ENCODE measurements at places on chromosomes 5 and 9.

DNA sequence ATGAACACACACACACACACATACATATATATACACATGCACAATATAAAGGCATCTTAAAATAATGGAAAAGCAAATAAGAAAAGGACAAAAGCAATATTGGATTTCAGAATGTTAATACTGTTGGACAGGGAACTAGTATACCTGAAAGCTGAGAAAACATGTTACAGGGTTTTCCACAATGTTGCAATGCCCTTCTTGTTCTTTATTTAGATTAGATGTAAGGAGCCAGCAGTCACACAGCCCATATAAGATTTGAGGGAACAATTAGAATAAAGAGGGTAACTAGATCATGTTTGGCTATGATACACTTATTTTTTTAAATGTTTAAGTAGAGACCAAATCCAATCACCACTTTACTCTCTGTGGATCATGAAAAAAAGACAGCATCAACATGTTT is 61.7 kb downstream of the SH3TC2 start:
- no peak for DNase-seq

DNA sequence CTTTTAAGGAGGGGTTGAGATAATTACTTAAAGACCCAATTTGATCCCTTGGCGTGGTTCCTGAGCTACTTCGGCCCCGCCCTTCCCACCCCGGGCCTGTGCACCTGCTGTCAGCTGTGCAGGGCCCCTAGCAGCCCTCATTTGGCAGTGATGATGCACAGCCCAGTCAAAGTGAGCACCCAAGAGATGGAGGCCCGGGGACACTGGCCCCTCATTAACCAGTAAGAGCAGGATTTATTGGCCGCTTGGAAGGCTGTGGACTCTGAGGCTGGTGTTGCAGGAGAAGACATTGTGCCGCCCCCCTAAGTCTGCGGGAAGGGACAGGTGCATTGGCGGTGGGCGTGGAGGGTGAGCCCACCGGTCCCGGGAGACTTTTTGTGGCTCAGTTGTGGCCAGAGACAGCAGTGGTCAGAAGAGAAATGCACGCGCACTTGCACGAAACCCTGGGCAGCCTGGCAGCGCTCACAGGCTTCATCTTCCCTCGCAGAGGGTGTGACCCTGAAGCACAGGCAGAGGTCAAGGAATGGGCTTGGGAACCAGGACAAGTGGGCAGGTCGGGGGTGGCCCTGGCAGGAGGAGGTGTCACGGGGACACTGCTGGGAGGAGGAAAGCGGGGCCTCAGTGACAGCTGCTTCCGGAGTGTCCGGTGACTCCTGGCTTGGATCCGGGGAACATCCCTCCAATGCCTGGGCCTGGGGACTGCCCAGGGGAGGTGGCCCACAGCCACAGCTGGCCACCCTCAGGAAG is 74.0 kb upstream of the RXRA start:
- DNase-seq: no peak

GRCh38 chr9:85741095-85741874 is 469 bp downstream of the AGTPBP1 start:
- peak; percentile 60 for DNase-seq

- no peak for DNase-seq
These were observed 461.3 kb upstream of the CLINT1 start for GRCh38 chr5:158320178-158320674.

GRCh38 chr9:136119061-136119882 is 597 bp upstream of the TMEM250 start:
- DNase-seq: no peak

- no peak for DNase-seq
These were observed 22.5 kb upstream of the SNX18 start for GRCh38 chr5:54495027-54495426.

DNA sequence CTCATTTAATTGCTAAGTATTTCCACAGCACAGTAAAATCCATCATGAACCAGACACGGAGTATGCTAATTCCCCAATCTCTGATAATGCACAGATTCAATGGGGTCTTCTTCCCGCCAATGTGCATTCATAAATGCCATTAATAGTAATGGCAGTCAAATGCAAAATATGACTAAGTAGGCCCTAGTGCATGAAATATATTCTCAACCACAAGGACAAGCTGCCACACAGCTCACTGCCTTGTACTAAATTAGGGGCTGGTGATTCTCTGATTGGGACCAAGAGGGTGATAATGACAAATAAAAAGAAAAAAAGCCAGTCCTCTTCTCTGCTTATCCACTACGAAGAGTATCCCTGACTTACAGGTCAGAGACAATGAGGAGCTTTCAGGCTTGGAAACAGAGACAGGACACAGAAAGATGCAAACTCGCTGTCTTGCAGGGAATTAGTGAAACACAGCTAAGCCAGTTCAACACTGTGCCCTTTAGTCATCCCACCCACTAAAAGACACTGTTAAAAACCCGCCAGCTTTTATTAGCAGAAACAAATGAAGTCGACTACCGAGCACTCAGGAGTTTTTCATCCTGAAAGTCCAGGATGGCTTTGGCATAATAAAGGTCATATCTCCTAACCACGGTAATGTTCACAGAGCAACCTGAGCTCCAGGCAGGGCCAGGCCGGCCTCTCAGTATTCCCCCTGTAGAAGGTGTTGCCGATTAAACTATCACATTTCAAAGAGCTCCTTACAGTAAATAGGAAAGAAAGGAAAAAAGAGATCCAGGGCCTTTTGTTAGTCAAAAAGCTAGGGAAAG is 148.1 kb downstream of the EBF1 start:
- DNase-seq: no peak

DNA sequence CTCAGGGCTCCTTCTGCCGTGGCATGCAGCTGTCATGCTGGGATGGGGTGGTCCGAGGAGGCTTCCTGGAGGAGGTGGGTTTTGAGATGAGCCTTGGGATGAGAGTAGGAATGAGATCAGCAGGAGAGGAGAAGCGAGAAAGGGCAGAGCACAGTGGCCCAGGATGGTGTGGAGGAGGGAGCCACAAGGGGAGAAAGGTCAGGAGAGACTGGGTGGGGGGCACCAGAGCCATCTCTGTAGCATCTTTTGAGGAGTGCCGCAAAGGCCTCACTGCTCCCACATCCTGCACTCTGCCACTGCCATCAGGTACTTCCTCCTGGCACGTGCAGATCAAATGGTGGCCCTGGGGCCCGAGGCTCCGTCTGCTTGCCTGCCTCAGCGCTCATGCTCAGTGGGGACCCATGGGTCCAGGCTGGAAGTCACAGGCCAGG is 150.2 kb downstream of the MACROH2A1 start:
- no peak for DNase-seq

- DNase-seq: no peak
These were observed 160.6 kb downstream of the PALM2AKAP2 start for GRCh38 chr9:109940561-109940960.

DNA sequence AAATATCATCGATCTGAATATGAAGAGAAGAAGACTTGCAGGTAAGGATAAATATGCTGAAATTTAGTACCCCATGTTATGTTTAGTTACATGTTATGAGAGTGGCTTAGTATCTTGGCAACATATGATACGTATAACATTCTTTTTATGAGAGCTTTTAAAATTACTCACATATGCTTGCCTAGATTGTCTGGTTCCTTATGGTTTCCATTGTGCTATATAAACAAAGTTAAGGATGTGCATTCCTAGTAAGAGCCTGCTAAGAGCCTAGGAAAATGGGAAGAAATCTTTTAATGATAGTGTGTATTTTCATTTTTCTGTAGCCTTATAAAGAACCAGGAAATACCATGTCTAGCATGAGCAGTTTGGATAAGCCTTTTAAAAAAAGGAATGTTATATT is 112.0 kb upstream of the KCNN2 start:
- no peak for DNase-seq

DNA sequence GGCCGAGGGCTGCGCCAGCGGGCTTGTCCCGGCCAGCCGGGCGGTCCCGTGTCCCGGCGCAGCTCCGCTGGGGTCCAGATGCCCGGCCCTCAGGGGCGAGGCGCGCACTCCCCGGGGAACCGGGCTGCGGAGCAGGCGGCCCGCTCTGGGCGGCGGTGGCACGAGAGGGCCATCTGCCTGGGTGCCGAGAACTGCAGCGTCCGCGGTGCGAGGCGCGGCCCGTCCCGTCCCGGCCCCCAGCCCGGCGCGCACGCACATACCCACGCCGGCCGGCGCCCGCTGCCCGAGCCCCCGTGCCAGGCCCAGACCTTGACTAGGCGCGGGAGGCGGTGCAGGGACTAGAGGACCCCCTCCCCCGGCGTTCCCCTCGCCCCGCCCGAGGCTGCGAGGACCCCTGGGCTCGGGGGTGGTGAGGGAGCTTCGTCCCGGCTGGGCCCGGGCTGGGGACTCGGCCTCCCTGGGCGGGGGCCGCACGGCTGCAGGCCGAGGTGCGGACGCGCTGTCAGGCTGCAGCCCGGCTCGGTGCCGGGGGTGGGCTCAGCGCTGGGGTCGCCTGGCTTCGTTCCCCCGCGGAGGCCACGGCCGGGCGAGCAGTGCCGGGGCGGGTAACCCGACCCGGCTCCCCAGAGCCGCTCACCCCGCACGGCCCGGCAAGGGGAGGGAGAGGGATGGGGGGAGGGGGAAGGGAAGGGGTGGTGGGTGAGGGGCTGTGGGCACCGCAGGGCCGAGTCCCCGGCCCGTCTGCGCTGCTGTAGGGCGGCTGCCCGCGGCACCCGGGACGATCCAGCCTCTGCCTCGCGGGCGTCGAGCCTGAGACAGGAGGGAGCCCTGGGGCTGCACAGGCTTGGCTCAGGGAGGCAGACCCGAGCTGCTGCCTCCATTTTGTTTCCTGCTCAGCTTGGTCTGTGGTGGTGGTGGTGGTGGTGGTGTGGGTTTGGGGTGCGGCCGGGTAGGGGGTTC is 1.2 kb upstream of the NSD1 start:
- DNase-seq: no peak

- DNase-seq: no peak
These were observed 23.2 kb downstream of the GAPVD1 start for GRCh38 chr9:125284855-125285254.
